ENCODE measurements at places on chromosomes 5 and 9.
A peak's percentile ranks its signal among the peaks of the same experiment; 100 is the strongest.

GRCh38 chr9:24487946-24488345 lies 57.8 kb downstream of the IZUMO3 start:
- no peak overlapping the region for H3K4me3 ChIP-seq
- no peaks in the 10 kb centered on the region for H3K36me3 ChIP-seq
- no peaks in the 10 kb centered on the region for H3K27me3 ChIP-seq
- H3K27ac ChIP-seq = no peak overlapping the region

DNA sequence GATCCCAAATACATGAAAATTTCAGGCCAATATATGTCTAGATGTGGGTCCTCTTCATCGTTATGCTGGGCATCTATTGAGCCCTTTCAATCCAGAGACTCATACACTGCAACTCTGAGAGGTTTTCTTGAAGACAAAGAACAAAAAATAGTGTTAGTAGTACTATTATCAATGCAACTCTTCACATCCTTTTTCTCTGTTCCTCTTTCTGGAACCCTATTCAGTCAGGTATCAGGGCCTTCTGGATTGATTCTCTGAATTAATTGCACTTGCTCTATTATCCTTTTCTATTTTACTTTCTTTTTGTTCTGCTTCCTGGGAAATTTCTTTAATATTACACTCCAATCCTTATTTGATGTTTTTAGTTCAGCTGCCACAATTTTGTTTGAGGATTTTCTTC lies 18.5 kb upstream of the FAM120A start:
- no peaks in the 10 kb centered on the region for H3K36me3 ChIP-seq
- H3K27me3 ChIP-seq = no peaks in the 10 kb centered on the region
- H3K4me1 ChIP-seq = no peaks in the 10 kb centered on the region
- no peak overlapping the region for H3K27ac ChIP-seq
- no peak for DNase-seq
- H3K4me3 ChIP-seq = no peak overlapping the region

GRCh38 chr9:98457726-98458370 lies 202.4 kb upstream of the TBC1D2 start:
- no peaks in the 10 kb centered on the region for H3K4me1 ChIP-seq
- H3K27ac ChIP-seq = no peak overlapping the region
- H3K4me3 ChIP-seq = no peak overlapping the region

- peak; percentile 37 for DNase-seq
- H3K4me1 ChIP-seq = no peaks in the 10 kb centered on the region
- H3K27me3 ChIP-seq = peaks cover 2% of the 10 kb centered on the region
Measured at GRCh38 chr5:591746-592145, 20.4 kb upstream of the CEP72 start.

GRCh38 chr5:2899311-2899710 lies 147.8 kb upstream of the IRX2 start:
- H3K27me3 ChIP-seq = no peaks in the 10 kb centered on the region
- DNase-seq = no peak
- no peaks in the 10 kb centered on the region for H3K36me3 ChIP-seq
- no peaks in the 10 kb centered on the region for H3K4me1 ChIP-seq
- no peak overlapping the region for H3K4me3 ChIP-seq

DNA sequence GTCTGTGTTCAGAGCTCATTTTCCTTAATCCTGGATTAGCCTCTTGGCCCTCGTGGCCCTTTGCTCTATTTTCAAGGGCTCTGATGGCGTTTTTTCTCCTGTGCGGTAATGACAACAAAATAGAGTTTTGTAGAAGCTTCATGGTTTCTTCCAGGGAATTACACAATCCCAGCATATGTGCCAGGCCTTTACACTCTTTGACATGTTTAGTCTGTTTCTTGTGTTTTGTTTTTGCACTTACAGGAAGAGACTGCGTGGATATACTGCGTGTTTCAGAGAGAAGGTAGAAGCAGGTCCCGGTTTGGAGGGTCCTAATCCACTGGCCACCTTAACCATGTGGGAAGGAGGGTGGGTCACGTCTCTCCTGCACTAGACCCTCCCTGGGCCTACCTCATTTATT lies 400.2 kb upstream of the IRX4 start:
- DNase-seq = peak; percentile 46
- no peak overlapping the region for H3K4me3 ChIP-seq
- no peaks in the 10 kb centered on the region for H3K27me3 ChIP-seq
- no peak overlapping the region for H3K27ac ChIP-seq
- H3K36me3 ChIP-seq = no peaks in the 10 kb centered on the region

- H3K4me3 ChIP-seq = no peak overlapping the region
- H3K27ac ChIP-seq = no peak overlapping the region
- no peak for DNase-seq
- no peaks in the 10 kb centered on the region for H3K27me3 ChIP-seq
Measured at GRCh38 chr9:5735072-5735471, 97.8 kb downstream of the ERMP1 start.

DNA sequence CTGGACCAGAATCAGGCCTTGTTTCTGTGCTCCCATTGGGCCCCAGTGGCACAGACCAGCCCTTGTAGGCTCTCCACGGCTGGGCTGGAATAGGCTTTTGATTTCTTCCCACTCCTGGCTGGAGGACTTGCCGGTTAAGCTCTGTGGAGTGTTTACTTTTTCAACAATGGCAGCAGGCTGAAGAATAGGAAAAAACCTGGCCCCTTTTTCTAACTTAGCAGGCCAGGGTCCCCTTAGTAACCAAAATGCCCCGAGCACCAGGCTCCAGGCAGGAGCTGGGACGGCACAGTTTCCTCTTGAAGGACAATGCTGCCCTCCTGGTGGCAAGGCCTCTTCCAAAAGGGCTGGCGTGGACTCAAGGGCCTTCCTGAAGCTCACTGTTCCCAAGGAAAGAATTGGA lies 230.3 kb downstream of the CRB2 start:
- H3K36me3 ChIP-seq = peaks cover 3% of the 10 kb centered on the region
- H3K4me3 ChIP-seq = no peak overlapping the region
- no peak overlapping the region for H3K27ac ChIP-seq
- no peaks in the 10 kb centered on the region for H3K27me3 ChIP-seq
- no peaks in the 10 kb centered on the region for H3K4me1 ChIP-seq

GRCh38 chr9:131318231-131319085 lies 28.9 kb downstream of the PLPP7 start:
- H3K4me3 ChIP-seq = no peak overlapping the region
- H3K27ac ChIP-seq = no peak overlapping the region
- DNase-seq = peak; percentile 13

- no peaks in the 10 kb centered on the region for H3K4me1 ChIP-seq
- H3K4me3 ChIP-seq = no peak overlapping the region
- H3K36me3 ChIP-seq = no peaks in the 10 kb centered on the region
- no peak for DNase-seq
- no peaks in the 10 kb centered on the region for H3K27me3 ChIP-seq
Measured at GRCh38 chr9:37407468-37407867, 15.0 kb upstream of the GRHPR start.

GRCh38 chr5:150234576-150235499 lies 45.0 kb downstream of the SLC6A7 start:
- no peaks in the 10 kb centered on the region for H3K27me3 ChIP-seq
- H3K4me3 ChIP-seq = no peak overlapping the region
- no peaks in the 10 kb centered on the region for H3K4me1 ChIP-seq
